ENCODE measurements at places on chromosomes 6 and 20.
A peak's percentile ranks its signal among the peaks of the same experiment; 100 is the strongest.

DNA sequence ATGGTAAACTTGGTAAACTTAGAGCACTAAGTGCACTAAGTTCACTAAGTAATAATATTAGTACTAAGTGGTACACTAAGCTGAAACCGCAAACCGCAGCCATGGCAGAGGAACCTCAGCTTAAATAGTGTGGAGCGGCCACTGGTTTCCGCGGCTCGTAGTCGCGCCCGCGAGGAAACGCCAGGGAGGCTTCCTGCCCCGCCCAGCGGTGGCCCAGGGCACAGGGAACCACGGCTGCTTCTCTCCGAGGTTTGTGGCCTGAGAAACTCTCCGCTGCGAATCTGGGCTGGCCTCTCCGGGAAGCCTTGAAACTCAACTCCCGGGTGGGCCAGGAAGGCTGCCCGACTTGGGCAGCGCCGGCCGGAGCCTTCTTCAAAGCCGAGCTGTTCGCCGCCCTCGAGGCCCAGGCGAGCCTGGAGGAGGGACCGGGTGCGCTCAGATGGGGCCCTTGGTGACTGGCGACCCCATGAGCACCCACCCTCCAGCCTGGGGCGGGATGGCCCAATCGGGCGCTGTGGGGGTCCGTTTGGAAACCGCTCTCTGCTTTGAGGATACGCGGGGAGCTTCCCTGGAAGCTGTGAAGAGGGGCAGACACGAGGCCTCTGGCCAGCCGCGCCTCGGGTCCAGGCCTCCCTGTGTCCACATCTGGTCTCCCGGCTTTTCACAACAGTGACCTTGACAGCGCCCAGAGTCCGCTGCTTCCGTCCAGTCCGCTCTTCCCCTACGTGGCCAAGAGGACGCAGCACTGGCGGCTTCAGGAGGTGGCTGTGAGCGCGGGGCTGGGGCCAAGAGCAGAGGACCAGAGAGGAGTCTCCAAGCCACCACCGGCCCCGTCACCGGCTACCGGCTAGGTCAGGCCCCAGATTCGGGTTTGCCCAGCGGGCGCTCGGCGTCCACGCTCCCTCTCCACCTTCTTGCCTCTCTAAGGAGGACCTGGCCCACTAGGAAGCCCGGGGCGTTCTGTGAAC is 25.4 kb upstream of the HLA-E start:
- DNase-seq = no peak

DNA sequence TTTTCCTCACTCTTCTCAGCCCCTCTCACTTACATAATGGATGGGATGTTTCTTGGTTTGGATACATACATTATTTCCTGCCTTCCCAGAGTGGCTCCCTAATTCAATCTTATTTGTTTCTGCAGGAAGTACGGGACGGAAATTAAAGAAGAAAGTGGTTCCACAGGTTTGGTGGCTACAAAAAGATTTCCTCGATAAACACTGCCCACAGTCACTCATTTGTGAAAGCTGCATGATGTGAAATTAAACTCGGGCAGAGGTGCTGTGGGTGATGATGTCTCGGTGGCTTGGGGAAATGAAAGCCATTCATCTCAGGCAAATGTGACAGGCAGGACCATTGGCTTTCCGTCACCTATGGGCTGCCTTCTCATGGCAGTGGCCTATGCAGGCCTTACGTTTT is 119.5 kb upstream of the KCNG1 start:
- DNase-seq = no peak

GRCh38 chr20:32634041-32634805 is 39.5 kb downstream of the C20orf203 start:
- DNase-seq = no peak

- DNase-seq = no peak
Measured at GRCh38 chr20:57280221-57280620, 13.8 kb upstream of the BMP7 start.

DNA sequence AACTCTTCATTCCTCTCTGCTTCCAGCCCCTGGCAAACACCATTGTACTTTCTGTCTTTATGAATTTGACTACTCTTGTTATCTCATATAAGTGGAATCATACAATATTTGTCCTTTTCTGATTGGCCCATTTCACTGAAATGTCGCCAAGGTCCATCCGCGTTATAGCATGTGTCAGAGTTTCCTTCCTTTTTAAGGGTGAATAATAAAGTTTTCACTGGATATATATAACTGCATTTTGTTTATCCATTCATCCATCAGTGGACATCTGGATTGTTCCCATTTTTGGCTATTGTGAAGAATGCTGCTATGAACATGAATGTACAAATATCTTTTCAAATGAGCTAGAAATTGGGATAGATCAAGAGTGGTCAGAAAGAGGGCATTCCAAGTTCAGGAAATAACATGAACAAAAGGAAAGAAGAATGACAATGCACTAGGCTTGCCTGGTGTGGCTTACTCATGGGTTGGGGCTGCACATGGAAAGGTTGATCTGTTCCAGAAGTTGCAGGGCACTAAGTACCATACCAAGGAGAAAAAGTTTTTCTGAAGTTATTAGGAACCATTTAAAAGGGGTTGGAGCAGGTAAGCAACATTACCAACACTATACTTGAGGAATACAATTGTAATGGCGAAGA is 10.0 kb upstream of the L3MBTL3 start:
- DNase-seq = no peak

- DNase-seq = peak; percentile 93
Measured at GRCh38 chr6:13445005-13445743, 42.2 kb downstream of the GFOD1 start.
